Germinal center (tissue), 1 donor: ENCODE measurements at places on chromosomes 12 and 14.

DNA sequence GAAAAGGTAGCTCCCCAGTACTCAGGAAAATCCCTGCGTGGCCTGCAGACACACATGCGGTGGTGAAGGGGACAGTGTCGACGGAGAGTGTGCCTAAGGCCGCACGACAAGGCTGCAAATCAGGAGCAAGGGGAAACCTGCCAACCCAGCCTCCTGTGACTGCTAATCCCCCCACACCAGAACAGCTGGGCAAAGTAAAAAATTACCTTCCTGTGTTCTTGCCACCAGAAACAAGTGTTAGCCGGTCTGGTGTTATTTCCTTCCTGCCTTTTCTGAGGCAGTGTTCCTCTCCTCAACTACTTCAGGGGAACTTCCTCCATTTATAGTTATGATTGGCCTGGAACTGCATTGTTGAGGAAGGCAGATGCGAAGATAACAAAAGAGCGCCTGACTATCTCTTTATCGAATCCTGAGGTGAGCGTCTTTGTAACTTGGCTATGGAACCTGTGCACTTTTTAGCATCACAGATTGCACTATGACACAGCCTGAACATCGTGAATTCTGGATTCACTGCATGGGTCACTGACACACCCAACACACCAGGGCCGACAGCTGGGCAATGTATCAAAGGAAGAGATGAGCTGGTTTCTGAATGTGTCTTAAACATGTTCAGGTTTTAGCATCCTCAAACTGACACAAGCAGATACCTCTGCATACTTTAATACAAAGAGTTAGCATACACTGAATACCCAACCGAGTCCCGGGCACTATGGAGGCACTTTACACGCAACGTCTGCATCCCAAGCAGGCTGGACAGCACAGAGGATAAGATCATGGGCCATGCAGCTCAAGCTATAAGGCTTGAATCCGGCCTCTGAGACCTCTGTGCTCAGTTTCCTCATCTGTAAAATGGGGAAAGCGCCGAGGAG, 28.9 kb downstream of the SLC15A4 start:
- DNase-seq = peak; percentile 45

DNA sequence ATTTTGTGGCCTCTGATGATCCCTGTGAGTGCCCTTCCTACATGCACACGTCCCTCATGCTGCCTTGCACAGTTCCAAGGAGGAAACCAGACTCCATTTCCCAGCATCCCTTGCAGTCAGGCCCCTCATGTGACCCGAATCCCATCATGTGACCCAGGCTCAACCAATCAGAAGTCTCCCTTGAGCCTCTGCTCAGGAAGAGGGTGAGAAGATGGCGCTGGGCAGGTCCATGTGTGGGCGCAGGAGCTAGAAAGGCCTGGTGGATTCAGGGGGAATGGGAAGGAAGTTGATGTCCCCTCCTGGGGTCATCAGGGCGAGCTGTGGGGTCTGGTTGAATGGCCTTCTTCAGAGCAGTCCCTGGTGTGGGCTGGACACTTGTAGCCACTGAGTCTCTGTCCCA, 240.5 kb downstream of the ADGRD1 start:
- no peak for DNase-seq

DNA sequence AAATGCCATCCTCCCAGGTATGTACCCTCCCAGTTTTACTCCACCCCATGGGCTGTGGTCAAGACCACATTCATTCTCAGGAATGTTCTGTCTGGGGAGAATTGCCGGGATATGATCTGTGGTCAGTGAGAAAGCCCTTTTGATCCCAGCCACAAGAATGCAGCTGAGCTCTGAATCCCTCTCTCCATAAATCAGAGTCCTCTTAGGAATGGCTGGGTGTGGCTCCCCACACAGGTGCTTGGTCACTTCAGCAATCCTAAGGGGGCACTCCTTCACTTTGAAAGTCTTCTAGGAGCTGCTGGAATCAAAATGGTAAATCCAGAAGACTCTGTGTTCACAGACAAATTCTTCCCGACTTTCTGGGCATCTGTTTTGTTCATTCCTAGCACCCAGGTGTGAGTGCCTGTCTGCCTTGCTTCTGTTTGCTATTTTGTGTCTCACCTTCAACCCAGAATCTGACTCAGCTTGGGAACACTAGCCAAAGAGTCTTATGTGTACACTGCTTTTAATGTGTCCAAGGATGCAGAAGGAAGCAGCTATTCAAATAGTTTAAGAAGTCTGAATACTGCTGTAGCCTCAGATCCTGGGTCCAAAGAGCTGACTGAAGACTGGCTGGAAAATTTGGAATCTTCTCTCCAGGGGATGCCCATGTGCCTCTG, 144.6 kb upstream of the CDKN3 start:
- no peak for DNase-seq

GRCh38 chr12:110728628-110729027, 14.1 kb downstream of the PPP1CC start:
- DNase-seq = no peak

- no peak for DNase-seq
Measured at GRCh38 chr12:75154388-75154787, 55.3 kb downstream of the KCNC2 start.

GRCh38 chr14:62768753-62769152, 276.5 kb downstream of the KCNH5 start:
- DNase-seq = no peak

GRCh38 chr14:91398707-91399106, 18.9 kb downstream of the CCDC88C start:
- DNase-seq = no peak

DNA sequence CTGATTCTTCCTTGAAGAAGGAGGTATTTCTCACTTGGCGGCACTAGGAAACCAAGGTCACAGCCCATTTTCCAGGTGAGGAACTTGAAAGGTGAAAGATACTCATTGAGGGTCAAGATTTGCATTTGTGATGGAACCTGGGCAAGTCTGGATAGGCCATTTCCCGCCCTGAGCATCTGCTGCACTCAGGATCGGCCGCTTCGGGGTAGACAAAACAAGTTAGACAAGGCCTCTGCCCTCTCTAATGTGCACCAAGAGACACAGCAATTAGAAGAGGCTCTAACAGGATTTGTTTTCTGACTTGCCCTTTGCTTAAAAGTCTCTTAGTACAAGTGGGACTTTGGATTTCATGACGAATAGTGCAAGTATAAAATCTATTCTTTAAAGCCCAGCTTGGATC, 167.2 kb downstream of the KTN1 start:
- no peak for DNase-seq

GRCh38 chr12:78501825-78502224, 362.7 kb upstream of the SYT1 start:
- no peak for DNase-seq

DNA sequence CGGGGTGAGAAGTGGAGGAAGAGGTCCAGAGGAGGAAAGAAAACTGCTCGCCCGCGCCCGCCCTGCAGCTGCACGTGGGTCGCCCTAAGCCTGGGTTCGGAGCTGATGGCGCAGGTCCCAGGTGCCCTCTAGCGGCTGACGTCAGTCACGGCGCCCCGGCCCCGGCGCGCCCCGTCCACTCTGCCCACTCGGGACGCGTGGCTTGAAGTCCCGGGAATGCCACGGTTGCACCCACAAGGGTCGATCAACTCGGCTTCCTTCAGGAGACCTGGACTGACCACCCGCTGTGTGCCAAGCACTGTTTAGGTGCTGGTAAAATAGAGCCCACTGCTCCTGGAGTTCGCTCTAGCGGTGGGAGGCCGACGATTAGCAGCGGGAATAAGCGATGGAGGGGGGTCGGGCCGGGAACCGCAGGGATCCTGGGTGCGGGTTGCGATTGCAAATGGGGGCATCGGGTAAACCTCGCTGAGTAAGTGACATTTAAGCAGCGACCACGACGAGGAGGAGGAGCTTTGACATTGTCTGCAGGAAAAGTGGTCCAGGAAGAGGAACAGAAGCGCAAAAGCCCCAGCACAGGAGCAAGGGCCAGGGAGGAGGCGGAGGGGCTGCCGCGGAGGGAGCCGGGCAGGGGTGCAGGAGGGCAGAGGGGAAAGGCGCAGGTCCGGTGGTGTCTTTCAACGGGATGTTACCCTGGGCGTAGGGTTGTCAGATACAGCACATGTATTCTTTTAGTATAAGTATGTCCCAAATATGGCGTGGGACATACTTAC, 5.1 kb upstream of the ZNF839 start:
- peak; percentile 87 for DNase-seq

GRCh38 chr14:90451961-90452360, 55.1 kb downstream of the CALM1 start:
- no peak for DNase-seq
